Activated naive CD4-positive, alpha-beta T cell treated with anti-CD3 and anti-CD28 coated beads, Interleukin-2, amount 50 U/mL, for 16 hours (primary cell): ENCODE measurements at places on chromosomes 7 and 10.
A peak's percentile ranks its signal among the peaks of the same experiment; 100 is the strongest.

DNA sequence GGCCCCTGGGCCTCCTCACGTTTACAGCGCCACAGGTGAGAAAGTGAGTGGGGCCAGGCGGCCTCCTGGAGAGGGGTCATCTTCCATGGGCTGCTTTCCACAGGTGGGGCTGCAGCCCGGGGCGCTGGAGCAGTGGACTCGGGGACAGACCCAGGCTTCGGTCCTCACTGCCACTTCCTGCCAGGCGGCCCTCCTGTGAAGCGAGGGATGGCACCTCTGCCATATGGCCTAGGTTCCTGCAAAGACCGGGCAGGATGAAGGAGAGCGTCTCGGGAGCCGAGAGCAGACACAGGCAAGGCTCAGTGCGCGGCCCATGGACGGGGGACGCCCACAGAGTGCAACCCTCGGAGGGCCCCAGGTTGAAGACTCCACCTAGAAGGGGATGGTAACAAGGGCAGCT, 106.8 kb downstream of the MAD1L1 start:
- DNase-seq = no peak

- no peak for DNase-seq
Observed at GRCh38 chr7:123499211-123499970, 35.0 kb downstream of the IQUB start.

GRCh38 chr10:60395711-60396110, 6.0 kb upstream of the ANK3 start:
- DNase-seq = no peak

DNA sequence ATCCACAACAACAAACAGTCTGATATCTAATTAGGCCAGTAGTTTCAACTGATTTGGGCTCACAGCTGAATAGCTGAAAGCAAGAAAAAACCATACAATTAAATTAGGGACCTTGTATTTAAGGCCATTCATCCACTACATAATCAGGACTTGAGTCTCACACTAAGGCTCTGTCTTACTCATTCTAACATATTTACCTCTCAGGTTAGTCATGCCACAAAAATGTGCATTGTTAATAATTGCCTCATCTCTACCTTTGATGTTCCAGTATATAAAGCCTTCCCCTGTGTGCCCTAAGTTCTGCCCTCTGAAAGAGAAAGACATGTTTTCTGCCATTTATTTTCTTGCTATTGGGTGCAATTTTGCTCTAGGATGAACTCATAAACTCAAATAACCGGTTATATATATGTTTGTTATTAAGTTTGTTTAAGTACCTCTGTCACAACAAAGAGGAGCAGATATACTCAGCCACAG, 5.3 kb upstream of the C1GALT1 start:
- DNase-seq = no peak

- DNase-seq = no peak
Observed at GRCh38 chr7:150953061-150953997, 24.8 kb downstream of the KCNH2 start.

DNA sequence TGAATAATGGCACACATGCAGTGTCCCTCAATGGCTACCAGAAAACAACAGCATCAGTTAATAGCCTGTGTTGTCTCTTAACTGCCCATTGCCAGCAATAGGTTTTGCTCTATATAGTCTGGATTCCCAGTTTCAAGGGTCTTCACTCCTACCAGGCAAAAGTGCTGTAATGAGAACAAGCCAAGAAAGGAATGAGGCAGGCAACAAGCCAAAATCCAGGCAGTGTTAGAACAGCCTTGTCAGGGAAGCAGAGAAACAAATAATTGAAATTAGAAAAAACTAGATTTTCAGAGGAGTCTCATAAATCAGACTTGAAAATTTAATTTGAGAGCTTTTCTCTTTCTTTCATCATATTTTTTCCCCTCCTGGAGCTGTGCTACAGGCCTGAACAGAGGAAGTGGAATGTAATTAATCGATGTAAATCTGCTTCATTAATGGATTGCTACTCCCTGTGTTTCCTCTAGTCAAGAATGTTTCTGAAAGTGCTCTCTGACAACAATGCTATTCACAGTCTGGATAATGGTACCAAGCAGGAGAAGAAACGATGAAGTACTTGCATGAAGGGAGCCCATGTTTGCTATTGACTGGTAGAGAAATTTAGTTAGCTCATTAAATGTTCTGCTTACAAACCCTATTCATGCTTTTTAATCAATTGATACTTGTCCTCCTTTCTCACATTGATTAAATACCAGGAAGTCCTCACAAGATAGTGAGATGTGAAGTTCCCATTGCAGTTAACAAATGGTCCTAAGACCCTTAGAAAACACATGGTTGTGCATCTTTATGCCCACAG, 202.0 kb upstream of the LRRTM3 start:
- DNase-seq = no peak

GRCh38 chr10:93059975-93060886, at the start of gene CYP26C1:
TSS of gene CYP26C1 (plus strand) at chr10:93060798. CDS start at chr10:93061264, 466 bp downstream.
- no peak for DNase-seq

DNA sequence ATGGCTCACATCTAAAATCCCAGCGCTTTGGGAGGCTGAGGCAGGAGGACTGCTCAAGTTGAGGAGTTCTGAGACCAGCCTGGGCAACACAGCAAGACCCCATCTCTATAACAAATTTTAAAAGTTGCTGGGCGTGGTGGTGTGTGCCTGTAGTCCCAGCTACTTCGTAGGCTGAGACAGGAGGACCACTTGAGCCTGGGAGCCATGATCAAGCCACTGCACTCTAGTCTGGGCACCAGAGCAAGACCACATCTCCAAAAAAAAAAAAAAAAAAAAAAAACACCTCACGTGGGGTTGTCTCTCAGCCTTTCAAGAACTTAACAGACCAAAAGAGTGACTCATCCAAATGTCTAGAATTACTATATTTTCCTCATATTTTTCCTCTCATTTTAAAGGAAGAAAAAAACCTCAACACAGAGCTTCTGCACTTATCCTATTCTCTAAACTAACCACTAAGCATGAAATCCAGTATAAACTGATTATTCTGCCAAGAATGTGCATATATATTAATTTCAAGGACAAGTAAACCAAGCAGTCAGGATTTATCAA, 46.3 kb downstream of the CUL2 start:
- no peak for DNase-seq

GRCh38 chr10:35716776-35717175, 74.7 kb upstream of the FZD8 start:
- no peak for DNase-seq

GRCh38 chr10:84138478-84139125, 707 bp upstream of the GHITM start:
- DNase-seq = peak; percentile 72

DNA sequence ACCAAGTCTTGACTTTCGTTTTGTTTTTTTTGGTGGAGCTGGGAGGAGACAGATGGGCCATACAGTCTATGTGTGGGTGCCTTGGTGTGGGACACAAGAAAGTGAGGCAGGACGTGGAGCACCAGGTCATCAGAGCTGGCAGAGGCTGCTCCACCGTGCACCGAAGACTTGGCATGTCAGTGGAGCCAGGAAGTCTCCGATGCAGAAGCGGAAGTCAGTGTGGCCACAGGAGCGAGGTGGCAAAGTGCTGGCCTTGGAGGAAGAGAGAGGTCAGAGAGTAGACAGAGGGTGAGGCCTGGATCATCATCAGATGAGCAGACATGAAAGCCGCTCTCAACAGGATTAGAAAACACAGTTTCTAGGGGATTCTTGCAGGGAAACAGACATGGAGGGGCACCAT, 116.8 kb downstream of the MGMT start:
- no peak for DNase-seq

GRCh38 chr7:1537535-1538412, 7.3 kb downstream of the MAFK start:
- DNase-seq = peak; percentile 11

DNA sequence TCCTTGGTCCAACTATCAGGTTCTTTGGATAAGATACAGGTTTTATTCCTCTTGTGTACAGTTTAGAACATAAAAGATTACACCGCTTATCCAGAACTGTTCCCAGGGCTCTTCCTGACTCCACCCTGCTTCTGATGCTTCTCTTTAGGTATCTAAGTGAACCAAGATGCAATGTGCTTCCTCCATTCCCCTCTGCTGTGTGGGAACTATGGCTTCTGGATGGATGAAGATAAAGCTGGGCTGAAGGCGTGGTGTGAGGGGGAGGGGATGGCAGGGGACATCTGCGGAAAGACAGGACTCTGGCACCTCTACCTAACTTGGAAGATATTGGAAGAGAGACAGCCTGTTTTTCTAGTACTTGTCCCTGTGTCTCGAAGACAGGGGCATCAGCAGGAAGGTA, 209.9 kb upstream of the TBX20 start:
- DNase-seq = no peak

- DNase-seq = no peak
Observed at GRCh38 chr7:66696774-66697191, 43.8 kb upstream of the RABGEF1 start.

DNA sequence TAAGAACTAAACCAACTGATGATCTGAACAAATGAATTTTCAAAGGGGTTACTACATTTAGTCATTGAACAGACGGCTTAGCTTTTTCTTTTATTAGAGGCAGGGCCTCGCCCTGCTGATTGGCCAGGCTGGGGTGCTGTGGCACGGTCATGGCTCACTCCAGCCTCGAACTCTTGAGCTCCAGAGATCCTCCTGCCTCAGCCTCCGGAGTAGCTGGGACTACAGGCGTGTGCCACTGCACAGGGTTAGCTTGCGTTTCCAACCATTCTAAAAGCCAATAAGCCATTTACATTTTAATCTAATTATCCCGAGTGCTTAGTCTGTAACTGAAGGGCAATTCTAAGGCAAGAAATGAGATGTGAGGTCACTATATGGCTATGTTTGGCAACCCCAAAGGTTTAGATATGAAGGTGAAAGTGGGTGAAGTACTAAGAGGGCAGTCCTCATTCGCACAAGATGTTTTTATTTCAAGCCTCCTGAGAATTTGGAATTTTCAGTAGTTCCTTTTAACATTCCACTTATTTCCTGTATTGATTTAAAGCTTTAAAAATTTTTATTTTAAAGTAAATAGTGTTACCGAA, 1.6 kb upstream of the CDK13 start:
- no peak for DNase-seq

GRCh38 chr10:30111340-30112022, 52.1 kb upstream of the JCAD start:
- no peak for DNase-seq

DNA sequence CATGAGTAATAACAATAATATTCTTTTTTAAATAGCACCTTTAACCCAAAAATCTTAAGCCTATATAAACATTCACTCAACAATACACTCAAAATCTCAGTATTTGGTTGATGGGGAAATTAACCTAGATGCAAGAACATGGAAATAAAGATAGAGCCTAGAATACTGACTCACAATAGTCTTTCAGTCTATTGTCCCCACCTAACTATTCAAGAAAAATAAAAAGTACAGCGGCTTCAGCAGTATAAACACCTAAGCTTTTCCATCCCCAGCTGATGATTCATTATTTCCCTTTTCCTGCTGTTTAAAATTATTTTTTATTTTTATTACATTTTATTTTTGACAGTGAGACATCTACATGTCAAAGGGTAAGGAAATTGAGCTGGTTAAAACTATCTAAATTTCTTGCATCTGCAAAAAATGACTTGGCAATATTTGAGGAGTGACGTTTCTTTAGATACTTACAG, 201.4 kb downstream of the FZD1 start:
- no peak for DNase-seq

GRCh38 chr7:19442016-19442785, 266.6 kb downstream of the POLR1F start:
- no peak for DNase-seq

- no peak for DNase-seq
Observed at GRCh38 chr7:49172639-49173038, 248.3 kb downstream of the CDC14C start.

DNA sequence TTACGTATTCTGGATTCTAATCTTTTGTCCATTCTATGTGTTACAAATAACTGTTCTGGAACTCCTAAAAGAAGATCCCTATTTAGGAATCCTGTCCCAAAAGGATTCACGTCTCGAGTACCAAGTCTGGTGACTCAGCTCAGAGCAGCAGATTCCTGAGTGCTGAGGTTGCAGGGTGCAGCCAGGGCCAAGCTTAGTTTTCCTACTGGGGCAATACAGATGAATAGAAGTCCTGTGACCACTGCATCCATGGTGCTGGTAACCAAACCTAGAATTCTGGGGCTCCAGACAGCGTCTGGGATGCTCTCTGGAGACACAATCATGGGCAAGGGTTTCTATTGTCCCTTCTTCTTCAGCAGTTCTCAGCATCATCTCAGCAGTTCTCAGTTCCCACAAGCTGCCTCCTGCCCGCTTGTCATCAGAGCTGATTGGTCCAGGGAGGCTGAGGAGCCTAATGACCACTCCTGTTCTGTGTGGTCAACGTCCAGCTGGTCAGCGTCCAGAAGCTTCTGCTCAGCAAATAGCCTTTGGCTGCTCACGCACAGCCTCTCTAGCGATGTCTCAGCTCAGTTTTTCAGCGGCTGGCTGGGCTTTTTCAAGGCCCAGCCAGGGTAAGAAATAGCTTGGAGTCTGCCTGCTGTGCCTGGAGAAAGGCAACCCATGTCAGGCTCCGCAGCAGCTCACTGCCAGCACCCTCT, 50.4 kb upstream of the C7orf33 start:
- no peak for DNase-seq

- DNase-seq = no peak
Observed at GRCh38 chr7:71198887-71199286, 66.9 kb downstream of the GALNT17 start.

GRCh38 chr7:14841869-14842268, 60.7 kb downstream of the DGKB start:
- DNase-seq = no peak

- DNase-seq = no peak
Observed at GRCh38 chr7:135162382-135163001, 8.0 kb downstream of the CYREN start.

- no peak for DNase-seq
Observed at GRCh38 chr10:96833220-96834001, 1.3 kb downstream of the LCOR start.

- no peak for DNase-seq
Observed at GRCh38 chr10:76052682-76053503, 621.5 kb downstream of the LRMDA start.

- DNase-seq = no peak
Observed at GRCh38 chr7:55191161-55191925, 172.5 kb downstream of the EGFR start.

- no peak for DNase-seq
Observed at GRCh38 chr10:99540306-99540656, 7.5 kb downstream of the NKX2-3 start.

- DNase-seq = no peak
Observed at GRCh38 chr10:75528392-75528791, 97.0 kb downstream of the LRMDA start.

- no peak for DNase-seq
Observed at GRCh38 chr10:126425489-126426065, 37.3 kb upstream of the ADAM12 start.

- DNase-seq = no peak
Observed at GRCh38 chr10:56496186-56496486, 135.1 kb upstream of the ZWINT start.

GRCh38 chr7:130279906-130280305, 13.1 kb upstream of the CPA4 start:
- DNase-seq = no peak

- peak; percentile 11 for DNase-seq
Observed at GRCh38 chr10:7666253-7667023, at the start of gene ITIH5. TSS of gene ITIH5 (minus strand) at chr10:7666966. CDS start at chr10:7666892, 74 bp downstream.

DNA sequence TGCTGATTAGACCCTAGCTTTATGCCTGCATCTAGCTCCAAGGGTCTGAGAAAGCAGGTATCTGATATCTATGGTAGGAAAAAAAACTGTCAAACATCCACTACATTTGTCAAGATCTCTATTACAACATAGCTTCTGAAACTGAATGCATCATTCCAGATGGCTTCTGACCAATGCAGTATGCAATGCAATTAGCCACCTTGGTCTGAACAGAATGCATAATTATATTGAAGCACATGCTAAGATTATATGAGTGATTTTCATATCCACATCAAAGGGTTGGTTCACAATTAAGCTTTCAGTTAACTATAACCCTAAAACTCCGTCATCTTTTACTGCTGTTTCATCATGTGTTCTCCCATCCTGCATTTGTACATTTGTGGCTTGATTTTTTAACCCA, 271.4 kb downstream of the POLR1F start:
- DNase-seq = no peak
